ENCODE measurements at places on chromosomes 4 and X. TPM values are rescaled to one million over a fixed set of nuclear protein-coding genes. Genes with fewer than 3 reads are reported as not detected.

Gene ZNF732
- total RNA-seq = not detected

Gene MCUB
- 3.4 TPM for total RNA-seq

Gene DDIT4L
- 0.46 TPM for total RNA-seq

Gene IL21
- total RNA-seq = not detected

Gene VCX2
- total RNA-seq = not detected

Gene SLC49A3
- 14.6 TPM for total RNA-seq

Gene NUP54
- total RNA-seq = 18.2 TPM

Gene POU4F2
- total RNA-seq = not detected

Gene RHOXF1
- not detected for total RNA-seq

Gene HSFX3
- not detected for total RNA-seq

Gene ATP7A
- total RNA-seq = 4.5 TPM

DNA sequence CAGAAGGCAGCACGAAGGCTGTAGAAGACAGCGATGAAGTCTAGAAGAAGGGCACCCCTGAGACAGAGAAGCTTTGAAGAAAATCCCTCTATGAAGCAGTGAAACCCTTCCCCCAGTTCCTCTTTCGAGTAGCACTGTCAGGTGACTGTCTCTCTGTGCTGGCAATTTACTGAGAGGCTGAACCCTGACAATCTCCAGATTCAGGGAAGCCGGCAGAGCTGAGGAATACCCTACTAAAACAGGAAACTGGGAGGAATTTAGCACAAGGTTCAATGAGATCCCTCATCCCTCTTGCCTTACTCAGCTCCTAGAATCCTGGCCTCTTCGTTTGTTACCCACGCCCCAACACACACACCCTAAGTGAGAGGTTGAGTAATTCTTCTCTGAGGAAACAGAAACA, 239.7 kb upstream of the NOCT start:
- DNase-seq = no peak

- no peak for DNase-seq
Measured at GRCh38 chr4:2503809-2504208, 32.6 kb upstream of the FAM193A start.

DNA sequence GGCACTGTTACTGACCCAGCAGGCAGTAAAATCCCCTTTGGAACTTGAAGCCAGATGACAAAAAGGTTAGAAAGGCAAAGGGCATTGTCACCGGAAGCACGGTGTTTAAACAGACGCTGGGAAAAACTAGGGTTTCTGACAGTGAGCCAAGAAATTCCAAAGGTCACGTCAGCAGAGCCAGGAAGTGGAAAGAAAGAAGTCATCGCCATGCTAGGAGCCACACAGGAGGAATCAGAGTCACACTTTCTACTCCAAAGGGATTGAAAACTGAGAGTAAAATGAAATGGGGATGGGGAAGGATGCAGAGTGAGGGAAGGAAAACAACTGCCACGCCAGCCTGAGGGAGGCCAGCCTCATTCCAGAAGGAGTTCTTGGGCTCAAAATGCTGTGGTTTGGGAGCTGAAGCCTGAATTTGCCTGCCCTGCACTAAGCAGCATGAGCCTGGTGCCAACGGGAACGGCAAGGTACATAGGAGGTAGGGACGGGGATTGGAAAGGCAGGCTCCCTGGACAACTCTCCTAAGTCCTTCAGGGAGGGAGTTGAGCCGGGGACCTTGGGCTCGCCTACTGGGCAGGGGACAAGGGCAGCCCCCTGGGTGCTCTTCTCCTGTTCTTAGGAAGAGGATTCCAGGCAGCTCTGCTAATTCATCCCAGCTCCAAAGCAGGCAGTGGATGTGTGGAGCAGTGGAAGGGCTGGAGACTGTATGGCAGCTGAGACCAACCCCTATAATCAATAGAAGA, 66.8 kb downstream of the SOWAHB start:
- no peak for DNase-seq

DNA sequence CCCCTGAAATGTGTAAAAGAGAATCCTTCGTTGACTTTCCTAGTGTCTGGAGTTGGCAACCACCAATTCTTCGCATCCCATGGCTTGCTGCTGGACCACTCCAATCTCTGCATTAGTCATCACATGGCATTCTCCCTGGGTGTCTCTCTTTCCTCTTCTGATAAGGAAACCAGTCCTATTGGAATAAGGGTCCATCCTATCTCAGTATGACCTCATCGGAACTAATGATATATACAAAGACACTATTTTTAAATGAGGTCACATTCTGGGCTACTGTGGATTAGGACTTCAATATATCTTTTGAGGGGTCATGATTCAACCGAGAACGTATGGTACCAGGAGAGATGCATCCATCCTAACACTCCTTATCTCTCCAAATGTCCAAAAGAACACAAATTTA, 259.1 kb upstream of the CPEB2 start:
- DNase-seq = no peak

DNA sequence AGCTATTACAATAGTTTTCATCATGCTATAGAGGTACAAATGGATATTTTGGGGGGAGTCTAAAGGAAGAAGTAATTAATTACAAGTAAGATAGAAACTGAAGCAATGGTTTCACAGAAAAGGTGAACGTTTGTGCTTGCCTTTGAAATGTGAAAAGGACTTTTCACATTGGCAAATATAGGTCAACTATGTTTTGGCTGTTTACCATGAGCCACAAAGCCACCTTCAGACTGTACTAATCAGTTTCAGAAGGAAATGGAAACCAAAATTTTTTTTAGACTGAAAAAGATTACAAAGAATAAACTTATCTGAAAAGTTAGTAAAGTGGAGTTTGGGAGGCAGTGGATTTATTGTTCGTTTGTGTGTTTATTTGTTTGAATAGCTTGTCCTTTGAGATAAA, 32.1 kb downstream of the SYTL5 start:
- no peak for DNase-seq

GRCh38 chrX:153659268-153659667, 12.3 kb downstream of the DUSP9 start:
- DNase-seq = no peak

DNA sequence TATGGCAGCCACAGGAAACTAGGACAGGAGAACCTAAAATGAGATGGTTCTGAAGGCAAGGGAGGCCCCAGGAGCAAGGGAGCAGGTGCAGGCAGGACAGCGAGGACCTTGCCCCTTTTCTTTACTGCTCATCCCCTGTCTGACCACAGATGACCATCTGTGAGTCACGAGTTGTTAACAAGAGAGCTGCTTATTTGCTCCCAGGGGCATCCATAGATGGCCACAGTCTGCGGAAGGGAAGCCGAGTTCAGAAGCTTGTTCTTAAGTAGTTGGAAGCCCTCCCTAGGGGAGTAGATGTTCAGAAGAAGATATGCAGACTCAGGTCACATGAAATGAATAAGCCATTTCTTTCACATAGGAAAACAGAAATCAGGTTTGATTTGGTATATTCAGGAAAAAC, 69.4 kb downstream of the EVC2 start:
- no peak for DNase-seq

DNA sequence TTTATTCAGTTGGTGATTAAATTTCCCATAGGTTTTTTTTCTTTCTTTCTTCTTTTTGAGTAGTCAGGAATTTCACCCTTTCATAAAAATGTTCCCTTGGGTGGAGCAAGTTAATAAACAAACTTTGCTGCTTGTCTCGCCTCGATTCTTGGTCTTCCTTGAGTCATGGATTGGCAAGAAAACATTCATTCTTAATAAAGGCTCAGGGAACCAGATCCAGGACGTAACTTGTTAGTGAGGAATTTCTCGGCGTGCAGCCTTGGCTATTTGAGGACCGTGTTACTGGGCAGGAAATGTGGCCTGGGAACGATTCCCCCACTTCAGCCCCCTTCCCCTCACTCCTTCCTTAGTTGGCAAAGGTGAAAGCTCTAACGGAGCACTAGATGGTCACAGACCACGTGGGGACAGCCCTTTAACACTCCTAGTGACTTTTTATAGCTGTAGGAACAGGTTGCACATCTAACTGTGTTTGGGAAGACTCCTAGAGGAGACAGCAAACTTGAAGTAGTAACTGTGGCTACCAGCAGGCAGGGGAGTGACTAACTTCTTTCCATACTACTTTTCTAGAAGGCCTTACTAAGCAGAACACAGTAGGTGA, 106.8 kb downstream of the UCHL1 start:
- DNase-seq = peak; percentile 57

GRCh38 chrX:2696698-2697215, 5.7 kb downstream of the CD99 start:
- no peak for DNase-seq

GRCh38 chr4:189001971-189002450, 862.8 kb downstream of the TRIML1 start:
- no peak for DNase-seq

GRCh38 chrX:10628906-10629305, 8.5 kb upstream of the MID1 start:
- DNase-seq = no peak

DNA sequence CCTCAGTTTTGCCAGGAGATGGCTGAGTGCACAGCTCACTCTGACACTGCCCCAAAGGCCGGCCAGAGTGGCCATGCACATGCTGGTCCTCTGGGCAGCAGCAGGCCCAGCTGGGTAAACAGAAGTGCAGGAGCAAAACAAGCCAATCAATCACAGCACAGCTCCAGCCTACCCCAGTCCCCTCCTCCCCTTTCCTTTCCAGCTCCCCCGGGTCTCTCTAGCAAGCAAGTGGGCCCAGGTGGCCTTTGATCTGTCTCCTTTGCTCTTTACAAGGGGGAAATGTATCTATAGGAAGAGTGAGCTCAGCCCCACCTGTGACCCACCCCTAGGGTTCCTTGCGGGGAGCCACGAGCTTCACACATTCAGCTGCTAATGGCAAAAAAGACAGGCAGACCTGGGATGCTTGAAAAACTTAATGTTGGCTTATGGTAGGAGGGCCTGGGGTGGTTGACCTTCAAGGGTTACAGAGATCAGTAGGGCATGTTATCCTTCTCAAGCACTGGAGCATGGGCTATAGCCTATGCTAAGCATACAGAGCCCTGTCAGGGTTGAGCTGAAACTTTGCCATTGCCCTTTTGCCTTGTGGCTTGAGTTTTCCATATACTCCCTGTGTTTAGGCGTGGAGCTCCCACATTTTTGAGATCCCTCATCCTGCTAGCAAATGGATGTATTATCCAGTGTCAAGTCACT, 57.8 kb upstream of the PLAC1 start:
- DNase-seq = no peak

DNA sequence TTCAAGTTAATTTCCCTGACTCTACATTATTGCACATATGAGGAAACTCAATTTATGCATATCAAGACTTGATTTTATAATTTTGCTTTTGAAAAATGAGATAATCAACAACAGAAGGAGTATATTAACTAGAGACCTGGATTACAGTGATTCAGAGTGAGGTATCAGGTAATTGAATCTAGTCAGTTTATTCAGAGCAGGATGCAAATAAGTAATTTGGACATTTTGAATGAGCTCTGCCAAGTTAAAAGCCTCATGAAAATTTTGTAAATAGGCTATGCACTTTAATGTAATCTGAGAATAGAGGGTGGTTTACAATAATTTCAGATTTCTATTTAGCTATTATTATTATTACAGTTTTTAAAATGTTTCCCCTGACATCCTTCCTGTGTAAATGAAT, 203.7 kb upstream of the EMCN start:
- no peak for DNase-seq

- no peak for DNase-seq
Measured at GRCh38 chrX:46716796-46717195, 42.1 kb downstream of the SLC9A7 start.

DNA sequence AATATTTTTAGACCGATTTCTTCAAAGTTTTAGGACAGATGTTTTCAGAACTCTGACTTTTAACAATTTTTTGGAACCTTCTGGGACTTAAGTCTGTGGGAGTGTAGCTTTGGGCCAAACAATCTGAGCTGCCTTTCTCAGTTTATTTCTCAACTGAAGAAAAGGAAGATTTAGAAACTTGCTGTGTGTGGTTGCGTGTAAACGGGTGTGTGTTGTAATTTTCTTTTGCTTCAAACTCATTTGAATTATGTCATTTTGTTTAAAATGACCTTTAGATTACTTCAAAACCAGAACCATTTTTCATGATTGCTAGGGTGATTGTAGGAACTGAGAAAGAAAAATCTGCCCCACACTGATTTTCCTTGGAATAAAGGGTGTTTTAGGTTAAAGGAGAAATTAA, 577.7 kb upstream of the GALNTL6 start:
- DNase-seq = no peak

- no peak for DNase-seq
Measured at GRCh38 chr4:122827879-122828601, 1.4 kb downstream of the FGF2 start.

DNA sequence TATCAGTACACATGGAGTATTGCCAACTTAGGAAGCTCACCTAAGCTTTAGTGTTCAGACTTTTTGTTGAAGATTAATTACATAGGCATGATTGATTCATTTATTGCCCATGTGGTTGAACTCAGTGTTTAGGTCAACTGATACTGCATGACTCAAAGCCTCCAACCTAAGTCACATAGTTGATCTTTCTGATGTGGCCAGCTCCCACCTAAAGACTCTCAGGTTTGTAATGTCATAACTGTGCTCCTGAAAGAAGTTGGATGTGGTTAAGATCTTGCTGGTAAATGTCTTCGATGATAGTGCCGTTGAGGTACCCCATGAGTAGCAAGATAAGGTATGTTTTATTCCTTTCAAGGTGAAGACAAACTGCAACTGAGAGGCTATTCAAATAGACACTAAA, 192.5 kb downstream of the EDA start:
- no peak for DNase-seq

GRCh38 chrX:17632942-17633341, 104.4 kb upstream of the SCML1 start:
- no peak for DNase-seq

GRCh38 chr4:106266201-106266600, 49.8 kb downstream of the TBCK start:
- DNase-seq = no peak

DNA sequence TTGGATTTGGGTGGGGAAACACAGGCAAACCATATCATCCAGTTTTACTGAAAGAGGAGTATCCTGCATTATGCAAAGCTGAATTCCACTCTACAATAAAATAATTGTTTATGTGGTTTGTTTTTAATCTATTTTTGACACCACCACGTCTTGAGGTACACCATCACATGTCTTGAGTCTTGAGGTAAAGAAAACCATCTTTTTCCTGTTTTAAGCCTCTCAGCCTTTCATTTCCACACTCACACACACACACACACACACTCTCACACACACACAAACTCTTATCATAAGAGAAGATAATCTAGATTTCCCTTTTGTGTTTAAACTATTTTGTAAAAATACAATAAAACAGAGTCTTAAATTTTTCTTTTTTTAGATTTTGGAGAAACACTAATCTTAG, 32.0 kb downstream of the SPIN3 start:
- no peak for DNase-seq

GRCh38 chrX:107625739-107626138, 2.6 kb upstream of the PRPS1 start:
- DNase-seq = no peak
